ENCODE measurements at places on chromosomes 16 and 17.
A peak's percentile ranks its signal among the peaks of the same experiment; 100 is the strongest.

GRCh38 chr17:75270218-75270965, 639 bp downstream of the MIF4GD start:
- DNase-seq = peak; percentile 88

- no peak for DNase-seq
These were observed 77.5 kb upstream of the N4BP1 start for GRCh38 chr16:48687421-48688038.

DNA sequence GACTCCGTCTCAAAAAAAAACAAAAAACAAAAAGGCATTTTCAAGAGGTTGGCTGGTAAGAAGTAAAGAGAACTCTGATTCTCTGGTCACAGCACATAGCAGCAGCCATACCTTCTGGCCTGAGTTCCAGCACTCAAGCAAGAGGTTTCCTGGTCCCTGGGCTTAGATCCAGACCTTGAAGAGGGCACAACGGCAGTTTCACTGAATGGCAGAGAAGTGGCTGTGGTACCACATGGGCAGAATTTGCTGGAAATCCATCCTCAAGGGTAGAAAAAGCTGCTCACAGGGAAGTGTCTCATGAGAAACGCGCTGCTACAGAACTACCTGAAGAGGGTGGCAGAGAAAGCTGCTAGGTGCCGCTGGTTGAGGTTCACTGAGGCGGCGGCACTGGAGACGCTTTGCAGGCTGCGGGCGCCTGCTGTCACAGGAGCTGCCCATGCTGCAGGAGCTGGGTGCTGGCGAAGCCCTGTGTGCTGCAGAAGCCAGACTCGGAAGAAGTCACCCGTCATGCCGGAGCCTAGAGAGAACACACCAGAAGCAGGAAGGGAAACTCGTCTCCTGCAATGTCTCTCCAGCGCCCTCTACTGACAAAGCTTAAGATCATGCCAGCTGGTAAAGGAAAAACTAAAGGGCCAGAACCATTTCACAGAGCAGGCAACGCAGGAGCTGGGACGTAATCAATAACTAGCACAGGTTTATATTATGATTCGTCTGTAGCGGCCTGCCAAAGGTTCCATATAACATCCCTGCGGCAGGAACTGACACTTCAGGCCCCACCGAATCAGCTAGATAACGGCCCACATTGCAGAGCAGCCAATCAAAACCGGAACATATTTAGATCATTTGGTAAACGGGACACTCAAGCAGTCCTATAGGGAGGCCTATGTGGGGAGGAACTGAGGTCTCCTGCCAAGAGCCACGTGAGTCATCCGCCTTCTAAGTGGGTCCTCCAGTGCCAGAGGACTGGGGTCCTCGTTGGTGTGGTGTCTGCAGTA, 5.4 kb upstream of the ZNF213 start:
- DNase-seq = peak; percentile 83

GRCh38 chr16:12703935-12704334, 99.8 kb downstream of the CPPED1 start:
- DNase-seq = peak; percentile 21

DNA sequence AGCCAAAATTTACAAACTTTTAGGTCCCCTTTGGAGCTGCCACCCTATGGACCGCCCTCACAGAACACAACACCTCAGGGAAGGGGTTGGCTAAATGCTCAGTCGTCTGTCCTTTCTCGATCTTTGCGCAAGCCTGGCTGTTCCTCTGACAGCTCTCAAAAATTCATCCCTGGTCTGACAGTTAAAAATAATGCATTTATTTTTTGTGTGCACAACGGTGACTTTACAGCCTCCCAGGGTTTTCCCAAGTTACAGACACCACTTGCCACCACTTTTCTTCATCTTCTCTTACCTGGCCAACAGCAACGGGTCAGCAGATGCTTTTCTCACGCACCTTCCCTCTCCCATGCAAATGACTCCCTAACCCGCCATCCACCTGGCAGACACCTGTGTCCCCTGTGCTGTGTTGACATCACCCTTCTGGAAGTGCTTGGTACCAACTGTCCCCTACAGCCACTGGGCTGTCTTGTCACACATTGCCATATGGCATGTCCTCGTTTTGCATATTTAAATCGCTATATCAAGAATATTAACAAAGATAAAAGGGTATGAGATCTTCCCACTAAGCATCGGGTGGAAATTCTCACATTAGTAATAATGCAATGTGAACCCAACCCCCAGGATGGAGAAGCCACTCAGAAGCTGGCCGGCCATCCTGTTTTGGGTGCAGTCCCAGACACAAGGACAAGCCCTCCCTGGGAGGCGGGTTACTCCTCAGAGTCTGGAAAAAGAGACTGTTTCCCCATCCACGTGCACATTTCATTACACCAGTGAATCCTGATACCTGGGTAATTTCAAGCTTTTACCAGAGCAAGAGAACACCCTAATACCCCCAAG, 187.0 kb downstream of the ZFHX3 start:
- no peak for DNase-seq

GRCh38 chr17:15194859-15195277, 70.3 kb downstream of the PMP22 start:
- no peak for DNase-seq

GRCh38 chr17:41686281-41686680, 2.4 kb upstream of the EIF1 start:
- DNase-seq = peak; percentile 45

GRCh38 chr17:81564778-81565177, 12.6 kb upstream of the FAAP100 start:
- DNase-seq = no peak

DNA sequence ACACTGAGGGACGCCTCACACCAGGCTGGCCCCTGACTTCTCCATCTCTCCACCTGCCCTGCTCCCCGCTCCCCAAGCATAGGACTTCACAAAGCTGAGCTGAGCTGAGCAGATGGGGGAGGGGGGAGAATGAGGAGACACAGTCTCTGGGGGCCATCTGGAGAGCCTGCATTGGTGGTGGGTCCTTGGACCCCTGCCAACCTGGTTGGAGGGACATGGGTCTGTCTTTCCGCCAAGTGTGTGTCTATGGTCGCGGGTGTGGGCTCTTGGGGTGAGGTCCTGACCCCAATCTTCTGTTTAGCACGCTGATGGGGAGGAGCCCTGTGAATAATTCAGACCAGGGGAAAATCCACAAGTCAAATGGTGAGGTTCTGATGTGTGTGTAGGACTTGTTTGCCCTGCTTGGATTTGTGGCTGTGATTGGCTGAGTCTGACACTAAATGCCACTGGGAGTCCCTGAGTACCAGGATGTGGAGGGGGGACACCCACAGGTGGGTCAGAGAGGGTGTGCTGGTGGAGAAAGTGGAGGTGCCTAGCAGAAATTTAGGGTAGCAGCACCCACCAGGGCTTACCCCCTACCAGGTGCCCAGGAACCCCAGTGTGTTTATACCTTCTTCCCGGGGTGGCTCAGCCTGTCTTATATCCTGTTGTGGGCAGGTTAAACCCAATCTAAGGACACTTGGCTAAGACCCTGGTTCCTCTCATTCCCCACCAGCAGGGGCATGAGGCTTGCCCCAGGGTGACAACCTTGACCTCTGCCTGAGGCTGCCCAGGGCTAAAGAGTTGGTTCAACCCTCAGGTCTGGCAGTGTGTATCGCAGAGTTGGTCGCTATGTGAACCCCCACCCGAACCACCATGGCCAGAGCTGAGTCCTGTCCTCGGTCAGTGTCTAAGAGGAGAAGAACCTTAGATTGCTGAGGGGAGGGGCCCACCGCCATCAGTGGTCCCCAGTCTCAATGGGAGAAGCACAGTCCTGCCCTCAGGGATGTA, 2.1 kb downstream of the FMNL1 start:
- no peak for DNase-seq

DNA sequence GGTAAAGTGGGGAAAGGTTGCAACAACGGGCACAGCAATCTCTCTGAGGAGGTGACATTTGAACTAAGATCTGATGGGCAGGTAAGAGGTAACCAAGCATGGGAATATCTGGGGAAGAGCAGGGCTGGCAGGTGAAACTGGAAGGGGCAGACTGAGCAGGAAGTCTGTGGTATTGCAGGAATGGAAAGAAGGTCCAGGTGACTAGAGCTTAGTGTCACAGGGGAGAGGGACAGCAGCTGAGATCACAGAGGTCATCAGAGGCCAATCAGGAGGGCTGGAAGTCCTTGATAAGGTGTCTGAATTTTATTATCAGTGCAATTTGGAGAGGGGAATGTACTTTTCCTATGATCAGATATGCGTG, 73.3 kb upstream of the DHX40 start:
- DNase-seq = no peak

GRCh38 chr16:1054660-1055556, 17.6 kb upstream of the SSTR5 start:
- DNase-seq = no peak

GRCh38 chr17:58005728-58006559, 1.1 kb downstream of the SRSF1 start:
- no peak for DNase-seq

- DNase-seq = no peak
These were observed 19.0 kb upstream of the VWA3A start for GRCh38 chr16:22073350-22073749.

- DNase-seq = no peak
These were observed 7.2 kb upstream of the G6PC1 start for GRCh38 chr17:42893359-42893758.

DNA sequence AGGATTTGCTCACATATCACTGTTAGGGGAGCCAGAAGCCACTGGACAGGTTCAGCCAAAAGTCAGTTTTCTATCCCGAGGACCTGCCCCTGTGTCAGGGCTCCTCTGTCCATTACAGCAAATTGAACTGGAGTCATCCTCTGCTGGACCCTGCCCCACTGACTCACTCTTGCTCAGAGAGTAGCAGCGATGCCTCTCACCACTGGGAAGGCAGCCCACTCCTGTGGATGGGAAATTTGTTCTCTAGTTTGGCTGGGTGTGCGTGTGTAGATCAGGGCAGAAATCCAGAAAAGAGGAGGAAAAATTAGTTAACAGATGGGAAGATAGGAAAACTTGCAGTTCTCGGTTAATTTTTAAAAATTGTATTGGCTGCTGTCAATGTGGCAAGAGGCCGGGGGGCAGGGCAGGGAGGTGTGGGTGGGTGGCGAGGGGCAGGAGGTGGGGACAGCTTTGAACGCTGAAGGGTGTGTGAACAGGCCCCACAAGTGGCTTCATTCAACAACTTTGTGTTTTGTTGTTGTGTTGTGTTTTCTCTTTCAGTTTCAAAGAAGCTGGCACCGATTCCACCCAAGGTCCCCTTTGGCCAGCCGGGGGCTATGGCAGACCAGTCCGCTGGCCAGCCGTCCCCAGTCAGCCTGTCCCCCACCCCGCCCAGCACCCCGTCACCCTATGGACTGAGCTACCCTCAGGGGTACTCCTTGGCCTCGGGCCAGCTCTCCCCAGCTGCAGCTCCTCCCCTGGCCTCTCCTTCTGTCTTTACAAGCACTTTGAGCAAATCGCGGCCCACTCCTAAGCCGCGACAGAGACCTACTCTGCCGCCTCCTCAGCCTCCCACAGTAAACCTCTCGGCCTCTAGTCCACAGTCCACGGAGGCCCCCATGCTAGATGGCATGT, 33.6 kb downstream of the ELAC2 start:
- DNase-seq = peak; percentile 82

GRCh38 chr17:17253406-17253805, 16.4 kb upstream of the FLCN start:
- DNase-seq = no peak

GRCh38 chr17:76075364-76076145, 974 bp downstream of the GALR2 start:
- no peak for DNase-seq

- DNase-seq = no peak
These were observed 41.0 kb upstream of the INTS2 start for GRCh38 chr17:61968757-61969156.

DNA sequence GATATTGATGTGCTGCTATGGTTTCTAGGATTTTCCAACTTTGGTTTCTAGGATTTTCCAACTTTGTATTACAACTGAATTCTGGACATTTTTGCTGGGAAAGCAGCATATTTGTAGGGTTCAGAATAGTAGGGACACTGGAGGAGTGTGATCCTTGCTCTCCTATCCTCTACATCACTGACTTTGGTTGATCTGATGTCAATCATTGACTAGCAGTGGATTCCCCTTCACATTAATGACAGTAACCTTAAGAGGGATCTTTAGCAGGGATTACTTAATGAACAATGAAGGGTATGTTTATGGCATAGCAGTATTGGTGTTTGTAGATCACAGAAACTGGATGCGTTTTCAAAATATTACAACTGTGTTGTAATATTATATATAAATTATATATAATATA, 67.4 kb downstream of the MAP2K4 start:
- no peak for DNase-seq

- no peak for DNase-seq
These were observed 19.9 kb upstream of the SYT17 start for GRCh38 chr16:19148189-19148588.

DNA sequence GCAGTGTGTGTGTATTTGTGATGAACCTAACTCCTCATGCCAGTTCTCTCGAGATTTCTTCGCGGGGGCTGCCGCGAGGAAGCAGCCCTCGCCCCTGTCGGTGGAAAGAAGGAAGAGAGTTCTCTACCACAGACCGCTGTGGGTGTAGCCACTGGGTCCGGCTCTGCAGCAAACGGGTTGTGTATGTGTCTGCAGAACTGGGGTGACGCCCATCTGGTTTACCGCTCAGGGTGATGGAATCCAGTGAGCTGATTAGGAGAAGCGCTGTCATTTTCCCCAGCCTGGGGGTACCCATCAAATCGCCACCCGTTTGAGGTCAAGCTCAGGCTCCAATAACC, 7.7 kb downstream of the CORO6 start:
- DNase-seq = no peak

GRCh38 chr16:1991588-1991947, 1.8 kb downstream of the SYNGR3 start:
- DNase-seq = no peak

DNA sequence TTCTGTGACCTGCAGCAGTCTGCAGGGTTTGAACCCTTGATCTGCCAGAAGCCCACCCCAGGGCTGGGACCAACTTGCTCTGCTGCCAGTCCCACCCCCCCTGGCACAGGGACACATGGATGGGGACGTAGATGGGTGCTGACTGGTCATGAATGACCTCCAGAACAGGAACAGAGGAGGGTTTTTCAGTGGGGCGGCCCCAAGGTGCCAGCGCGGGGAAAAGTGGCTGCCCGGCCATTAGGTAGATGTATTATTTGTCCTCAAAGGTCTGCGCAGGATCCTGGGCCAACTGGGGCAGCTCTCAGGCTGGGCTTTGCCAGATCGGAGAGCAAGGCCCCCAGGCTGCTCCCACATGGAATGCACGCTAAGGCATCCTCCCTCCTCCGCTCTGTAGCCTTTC, 265.2 kb upstream of the TNRC6C start:
- peak; percentile 55 for DNase-seq
